ENCODE measurements at places on chromosomes 1 and 21.
A peak's percentile ranks its signal among the peaks of the same experiment; 100 is the strongest.

GRCh38 chr21:33767236-33767635 is 124.9 kb downstream of the ITSN1 start:
- DNase-seq: no peak

- DNase-seq: peak; percentile 43
Observed at GRCh38 chr1:220873868-220874655, 5.2 kb upstream of the HLX start.

- no peak for DNase-seq
Observed at GRCh38 chr1:8251635-8252034, 66.3 kb upstream of the SLC45A1 start.

GRCh38 chr1:12034381-12034801 is 15.1 kb downstream of the MIIP start:
- DNase-seq: no peak

- DNase-seq: no peak
Observed at GRCh38 chr1:100769906-100770646, 50.5 kb downstream of the VCAM1 start.
